BJ (cell line): ENCODE measurements at places on chromosomes 12 and 14.

DNA sequence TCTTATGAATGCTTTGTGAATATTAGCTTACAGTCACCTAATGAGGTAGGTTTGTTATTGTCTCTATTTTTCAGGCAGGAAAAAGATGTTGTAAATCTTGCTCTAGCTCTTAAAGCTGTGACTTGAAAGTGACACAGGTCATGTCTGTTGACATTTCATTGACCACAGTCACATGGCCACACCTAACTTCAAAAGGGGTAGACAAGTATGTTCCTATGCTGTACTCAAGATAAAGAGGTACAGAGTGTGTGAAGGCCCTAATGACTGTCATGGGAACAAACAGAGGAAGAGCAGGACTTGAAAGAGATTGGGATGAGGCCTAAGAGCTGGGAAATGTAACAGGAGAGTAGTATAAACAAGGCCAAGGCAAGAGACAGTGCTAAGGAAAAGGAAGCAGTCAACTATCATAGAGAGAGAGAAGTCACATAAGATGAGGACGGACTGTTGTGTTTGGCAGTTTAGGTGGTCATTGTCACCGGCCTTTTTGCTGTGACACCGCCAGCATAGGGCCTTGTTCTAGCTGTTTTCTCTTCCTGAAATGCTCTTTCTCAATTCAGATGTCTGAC, 181.0 kb downstream of the CFAP54 start:
- DNase-seq, result no peak

DNA sequence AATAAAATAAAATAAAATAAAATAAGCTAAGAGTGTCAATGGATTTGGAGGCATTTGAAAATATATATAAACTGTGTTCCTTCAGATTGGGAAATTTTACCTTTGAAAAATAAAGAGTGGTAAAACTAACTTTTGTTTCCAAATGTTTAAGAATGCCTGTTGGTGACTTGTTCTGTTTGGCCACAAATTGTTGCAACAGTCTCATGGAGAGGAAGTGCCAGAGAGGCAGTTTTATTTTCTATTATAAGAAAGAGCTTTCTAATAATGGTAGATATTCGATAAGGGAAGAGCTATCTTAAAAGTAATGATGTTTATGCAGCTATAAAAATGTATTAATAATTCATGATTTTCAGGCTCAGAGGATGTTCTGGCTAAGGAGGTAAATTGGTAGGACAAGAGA, 68.8 kb upstream of the MDGA2 start:
- DNase-seq, result no peak

DNA sequence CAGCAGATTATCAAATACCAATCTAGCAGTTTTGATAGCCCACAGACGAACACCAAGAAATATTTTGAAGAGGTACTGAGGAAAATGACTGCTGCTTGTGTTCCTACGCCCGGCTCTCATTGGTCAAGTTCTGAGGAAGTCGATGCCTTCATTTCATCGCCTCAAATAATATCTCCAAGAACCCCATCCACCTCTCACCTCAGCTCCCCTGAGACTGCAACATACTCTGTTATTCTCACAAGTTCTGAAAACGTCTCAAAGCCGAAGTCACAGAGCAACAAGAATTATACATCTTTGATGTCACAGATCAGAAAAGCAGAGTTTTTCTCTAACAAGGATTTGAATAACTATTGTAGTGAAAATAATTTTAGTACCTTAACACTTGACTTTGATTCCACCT, 55.5 kb upstream of the BCAT1 start:
- DNase-seq, result no peak

GRCh38 chr14:94008234-94008633, 11.1 kb downstream of the CCDC197 start:
- DNase-seq, result no peak

GRCh38 chr12:88273450-88273849, 131.3 kb downstream of the TMTC3 start:
- no peak for DNase-seq

- no peak for DNase-seq
These were observed 1.3 kb upstream of the MAP3K9 start for GRCh38 chr14:70810621-70811020.

GRCh38 chr12:81520064-81520945, 238.8 kb downstream of the PPFIA2 start:
- no peak for DNase-seq

DNA sequence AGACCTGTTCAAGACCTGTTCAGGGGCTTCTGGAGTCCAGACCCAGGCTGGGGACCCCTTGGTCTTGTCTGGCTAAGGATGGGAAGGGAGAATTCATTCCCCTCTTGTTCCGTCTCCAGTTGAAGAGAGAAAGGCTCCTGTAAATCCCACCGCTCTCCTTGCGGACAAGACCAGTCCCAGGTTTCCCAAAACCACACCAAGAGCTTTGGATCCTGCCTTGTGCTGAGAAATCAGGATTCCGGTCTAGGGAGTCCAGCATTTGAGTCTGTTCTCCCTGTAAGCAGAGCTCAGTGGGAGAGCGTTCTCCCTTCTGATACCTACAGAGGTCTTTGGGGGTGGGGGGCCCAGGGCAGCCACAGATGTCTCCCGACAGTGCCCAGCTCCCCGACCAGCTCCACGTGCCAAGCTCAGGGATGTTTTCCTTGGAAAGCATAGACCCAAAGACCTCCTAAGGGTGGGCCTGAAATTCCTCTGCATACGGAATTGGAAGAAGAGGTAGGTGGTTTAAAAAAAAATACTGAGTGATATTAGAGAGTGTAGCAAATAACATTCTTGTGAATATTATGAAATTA, 1.9 kb downstream of the HOXC13 start:
- no peak for DNase-seq

DNA sequence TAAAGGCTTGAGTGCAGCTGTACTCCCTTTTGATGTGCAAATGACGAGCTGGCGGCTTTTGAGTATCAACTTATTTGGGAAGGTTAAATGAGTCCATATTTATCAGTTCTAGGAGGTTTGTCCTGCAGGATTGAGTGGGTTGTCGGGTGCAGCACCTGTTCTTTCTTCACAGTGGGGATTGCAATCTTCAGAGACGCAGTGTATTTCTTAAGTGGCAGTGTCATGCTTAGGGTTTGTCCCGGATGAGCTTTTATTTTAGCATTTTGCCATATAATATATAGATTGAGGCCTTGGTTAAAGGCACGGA, 1.2 kb downstream of the FUT8 start:
- no peak for DNase-seq
